Putamen (tissue), 1 donor: ENCODE measurements at places on chromosomes 4 and X.

GRCh38 chr4:7798178-7798995 lies 141.3 kb downstream of the AFAP1 start:
- no peak for DNase-seq

GRCh38 chrX:7318661-7319060 lies 170.7 kb upstream of the PUDP start:
- no peak for DNase-seq

DNA sequence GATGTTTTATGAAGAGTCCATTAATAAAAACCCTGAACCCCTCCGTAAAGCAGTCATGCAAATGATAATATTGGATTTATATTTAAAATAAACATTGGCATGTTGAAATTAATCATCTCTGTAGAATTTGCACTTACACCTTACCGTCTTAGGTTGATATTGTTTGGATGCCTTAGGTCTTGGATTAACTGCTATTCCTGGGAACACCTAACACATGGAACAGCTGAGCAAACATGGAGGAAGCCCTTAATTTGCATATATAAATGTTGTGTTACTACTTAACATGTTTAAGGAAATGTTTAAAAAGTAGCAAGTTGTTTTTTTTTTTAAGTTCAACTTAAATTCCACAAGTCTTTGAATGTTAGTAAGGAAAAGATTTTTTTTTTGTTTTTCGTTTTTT lies 62.5 kb downstream of the NSD2 start:
- DNase-seq = no peak

DNA sequence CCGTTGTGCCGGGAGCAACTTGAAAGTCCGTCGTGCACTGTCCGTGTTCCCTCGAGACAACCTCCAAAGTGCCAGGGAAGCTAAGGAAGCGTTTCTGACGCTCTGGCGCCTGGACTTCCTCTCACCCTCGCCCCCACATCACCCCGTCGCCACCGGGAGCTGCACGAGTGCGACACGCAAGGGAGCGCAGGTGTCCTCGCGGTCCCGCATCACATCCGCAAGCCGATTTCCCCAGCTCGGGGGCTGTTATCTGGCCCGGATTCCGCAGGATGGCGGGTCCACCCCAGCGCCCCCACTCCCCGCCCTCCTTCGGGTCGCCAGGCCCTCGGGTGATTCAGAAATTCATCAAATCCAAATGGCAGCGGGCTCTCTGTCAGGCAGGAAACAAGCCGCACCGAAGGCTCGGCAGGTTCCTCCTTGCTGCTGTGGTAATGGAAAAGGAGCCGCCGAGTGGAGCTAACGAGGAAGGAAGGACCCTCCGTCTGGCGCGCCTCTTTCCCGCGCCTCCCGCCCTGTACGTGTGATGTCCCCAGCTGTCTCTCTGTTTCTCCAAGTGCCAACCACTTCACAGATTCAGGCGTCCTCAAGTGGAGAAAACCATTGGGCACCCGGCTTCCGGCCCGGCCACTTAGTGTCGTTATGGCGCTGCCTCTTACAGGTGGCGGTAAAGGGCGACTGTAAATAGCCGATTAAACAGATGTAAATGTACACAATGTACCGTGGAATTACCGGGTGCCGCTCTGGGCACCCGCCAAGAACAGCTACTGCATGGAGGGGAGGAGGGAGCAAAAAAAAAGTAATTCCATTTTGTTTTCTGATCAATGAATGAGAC lies 921 bp upstream of the SETD7 start:
- peak; percentile 53 for DNase-seq
